NCI-H460 (cell line): ENCODE measurements at places on chromosomes 7 and 10. TPM values are rescaled to one million over a fixed set of nuclear protein-coding genes. Genes with fewer than 3 reads are reported as not detected.
A peak's percentile ranks its signal among the peaks of the same experiment; 100 is the strongest.

- no peak for DNase-seq
These were observed 109.4 kb downstream of the FAM107B start for GRCh38 chr10:14665304-14665703.

DNA sequence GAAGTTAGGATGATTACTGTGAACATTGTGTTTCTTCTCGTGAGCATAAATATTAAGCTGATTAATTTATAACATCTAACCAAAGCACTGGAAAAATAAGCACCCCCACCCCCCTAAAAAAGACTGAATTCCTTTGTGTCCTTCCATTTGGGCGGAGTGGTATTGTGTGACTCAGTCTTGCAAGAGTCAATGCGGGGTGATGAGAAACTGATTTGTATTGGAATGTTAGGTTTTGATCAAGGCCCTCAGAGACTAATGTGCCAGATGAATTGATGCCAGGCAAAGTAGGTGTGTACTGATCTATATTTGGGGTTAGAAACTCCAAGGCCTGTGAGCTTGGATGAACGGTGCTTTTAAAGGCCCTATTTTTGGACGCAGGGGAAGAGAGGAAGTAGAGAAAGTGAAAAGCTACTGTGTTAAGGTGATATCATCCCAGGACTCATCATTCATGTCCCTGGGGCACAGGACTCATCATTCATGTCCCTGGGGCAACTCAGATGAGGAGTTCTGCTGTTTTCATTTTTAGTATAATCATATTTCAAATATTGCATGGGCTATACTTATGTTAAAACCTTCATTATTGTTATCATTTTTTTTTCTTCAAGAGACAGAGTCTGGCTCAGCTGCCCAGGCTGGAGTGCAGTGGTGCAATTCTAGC lies 61.3 kb upstream of the PTN start:
- DNase-seq: no peak

DNA sequence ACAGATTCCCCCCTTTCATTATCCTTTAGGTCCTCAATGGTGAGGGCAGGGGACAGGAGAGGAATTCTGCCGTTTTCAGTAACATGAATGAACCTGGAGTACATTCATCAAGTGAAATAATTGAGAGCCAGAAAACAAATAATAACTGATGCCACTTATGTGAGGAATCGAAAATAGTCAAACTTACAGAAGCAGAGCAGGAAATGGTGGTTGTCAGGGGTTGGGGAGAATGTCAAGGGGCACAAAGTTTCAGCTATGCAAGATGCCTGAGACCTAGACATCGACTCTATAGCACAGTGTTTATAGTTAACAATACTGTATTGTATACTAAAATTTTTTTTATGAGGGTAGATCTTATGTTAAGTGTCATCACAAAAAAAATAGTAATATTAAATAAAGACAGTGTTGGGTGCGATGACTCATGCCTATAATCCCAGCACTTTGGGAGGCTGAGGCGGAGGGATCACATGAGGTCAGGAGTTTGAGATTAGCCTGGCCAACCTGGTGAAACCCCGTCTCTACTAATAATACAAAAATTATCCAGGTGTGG lies 1219.8 kb downstream of the GATA3 start:
- DNase-seq: no peak

The MEST gene
- 29.4 and 36.0 TPM in 2 replicates for total RNA-seq

GRCh38 chr10:2978574-2979273 lies 88.6 kb upstream of the PFKP start:
- DNase-seq: no peak

- no peak for DNase-seq
These were observed 23.6 kb upstream of the ZRANB1 start for GRCh38 chr10:124918191-124918830.

DNA sequence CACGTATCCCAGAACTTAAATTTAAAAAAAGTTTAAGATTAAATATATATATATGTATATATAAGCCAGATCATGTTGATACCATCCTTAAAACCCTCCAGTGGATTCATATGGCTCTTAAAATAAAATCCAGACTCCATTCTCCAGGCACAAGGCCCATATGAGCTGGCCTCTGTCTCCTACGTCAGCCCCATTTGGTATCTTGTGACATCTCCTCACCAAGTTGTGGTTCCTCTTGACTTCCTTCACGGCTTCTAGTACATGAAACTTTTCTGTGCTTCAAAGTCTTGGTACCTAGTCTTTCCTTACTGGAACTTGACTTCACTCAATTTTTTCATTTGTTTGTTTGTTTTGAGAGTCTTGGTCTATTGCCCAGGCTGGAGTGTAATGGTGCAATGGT lies 61.3 kb downstream of the PRLHR start:
- DNase-seq: no peak

DNA sequence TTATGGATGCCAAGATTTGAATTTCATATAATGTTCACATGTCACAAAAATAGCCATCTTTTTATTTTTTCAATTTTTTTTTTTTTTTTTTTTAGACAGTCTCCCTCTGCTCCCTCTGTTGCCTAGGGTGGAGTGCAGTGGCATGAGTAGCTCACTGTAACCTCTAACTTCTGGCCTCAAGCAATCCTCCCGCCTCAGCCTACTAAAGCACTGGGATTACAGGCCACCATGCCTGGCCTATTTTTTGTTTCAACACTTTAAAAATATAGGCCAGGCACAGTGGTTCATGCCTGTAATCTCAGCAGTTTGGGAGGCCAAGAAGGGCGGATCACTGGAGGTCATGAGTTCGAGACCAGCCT lies 246.3 kb downstream of the SKIDA1 start:
- DNase-seq: no peak

- DNase-seq: no peak
These were observed 13.3 kb upstream of the ZNF273 start for GRCh38 chr7:64889686-64890162.

The EBLN1 gene
- not detected in 2 replicates for total RNA-seq

DNA sequence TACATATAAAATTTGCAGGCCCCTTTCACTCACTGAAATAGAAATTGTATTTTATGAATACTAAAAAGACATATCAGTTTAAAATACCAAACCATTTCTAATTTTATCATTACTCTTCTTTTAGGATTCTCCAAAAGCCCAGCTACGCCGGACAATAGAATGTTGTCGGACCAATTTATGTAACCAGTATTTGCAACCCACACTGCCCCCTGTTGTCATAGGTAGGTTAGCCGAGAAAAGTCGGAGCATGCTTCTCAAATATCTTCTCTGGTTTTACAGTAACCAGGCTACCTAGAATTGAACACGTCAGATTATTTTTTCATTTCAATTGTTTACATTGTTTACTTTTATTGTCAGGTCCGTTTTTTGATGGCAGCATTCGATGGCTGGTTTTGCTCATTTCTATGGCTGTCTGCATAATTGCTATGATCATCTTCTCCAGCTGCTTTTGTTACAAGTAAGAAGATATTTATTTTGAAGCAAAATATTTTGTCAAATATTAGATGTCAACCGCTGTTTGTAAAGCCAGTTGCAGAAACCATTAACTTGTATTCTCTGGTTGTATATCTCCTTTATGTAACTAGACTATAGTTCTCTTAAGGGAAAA lies 57.6 kb downstream of the MMRN2 start:
- peak; percentile 53 for DNase-seq

- DNase-seq: peak; percentile 57
These were observed 157.2 kb upstream of the ZNF92 start for GRCh38 chr7:65216469-65216868.

DNA sequence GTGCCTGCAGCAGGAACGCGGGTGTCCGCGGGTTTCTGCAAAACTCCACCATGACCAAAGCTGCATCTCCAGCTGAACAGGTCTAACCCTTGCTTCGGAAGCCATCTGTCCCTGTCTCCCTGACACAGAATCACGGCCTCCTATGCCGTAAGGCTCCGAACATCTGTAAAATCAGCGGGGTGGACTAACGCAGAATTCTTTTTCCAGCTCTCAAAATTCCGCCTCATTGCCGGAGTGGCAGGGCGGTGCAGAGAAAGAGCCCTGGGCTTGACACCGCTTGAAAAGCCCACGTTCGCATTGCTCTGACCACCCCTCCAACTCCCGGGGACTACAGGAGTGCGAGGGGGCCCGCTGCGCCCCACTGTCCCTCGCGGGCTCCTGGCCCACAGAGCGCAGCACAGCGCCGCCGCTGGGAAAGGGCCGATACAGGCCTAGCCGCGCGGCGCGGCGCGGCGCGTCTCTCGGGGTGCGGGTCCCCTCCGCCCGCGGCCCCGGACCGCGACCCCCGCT lies 409 bp downstream of the DNMBP start:
- DNase-seq: no peak

The DDC gene
- not detected in 2 replicates for total RNA-seq

GRCh38 chr10:3622427-3622826 lies 162.6 kb downstream of the KLF6 start:
- no peak for DNase-seq

The HOXA1 gene
- 0.87 TPM in 1 of 2 replicates, not detected in the other for total RNA-seq

The CALML5 gene
- total RNA-seq: not detected in 2 replicates

DNA sequence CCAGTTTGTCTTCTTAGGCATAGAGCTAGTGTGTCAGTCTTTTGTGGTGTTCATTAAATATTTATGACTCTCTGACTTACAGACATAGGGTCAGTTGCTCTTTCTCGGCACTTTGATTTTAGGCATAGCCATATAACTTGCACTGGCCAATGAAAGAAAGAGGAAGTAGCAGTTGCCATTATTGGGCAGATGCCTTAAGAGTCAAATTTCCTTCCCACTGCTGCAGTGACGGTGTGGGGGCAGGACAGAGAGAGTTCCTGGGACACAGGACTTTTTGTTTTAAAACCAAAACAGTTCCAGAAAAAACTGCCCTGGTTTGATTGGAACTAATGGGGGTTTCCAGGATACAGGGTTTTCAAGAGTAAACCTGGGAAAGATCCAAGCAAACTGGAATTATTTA lies 60.2 kb upstream of the PHF14 start:
- DNase-seq: no peak

GRCh38 chr10:3779158-3779741 lies 5.8 kb downstream of the KLF6 start:
- DNase-seq: no peak
